ENCODE measurements at places on chromosomes 11 and 22. TPM values are rescaled to one million over a fixed set of nuclear protein-coding genes. Genes with fewer than 3 reads are reported as not detected.

The CACNA1I gene
- total RNA-seq, result not detected

The PARVG gene
- total RNA-seq, result 0.16 TPM

The TSPAN32 gene
- not detected for total RNA-seq

The TRIM34 gene
- total RNA-seq, result 14.7 TPM

The BMAL1 gene
- total RNA-seq, result 13.8 TPM

The TMEM191B gene
- total RNA-seq, result 2.4 TPM

The PRG2 gene
- total RNA-seq, result 0.25 TPM

The OR8H1 gene
- not detected for total RNA-seq

The YPEL1 gene
- total RNA-seq, result 8.3 TPM

The STK33 gene
- 0.49 TPM for total RNA-seq

The SNX32 gene
- under 0.01 TPM for total RNA-seq

The UNC93B1 gene
- total RNA-seq, result 19.1 TPM

The PAMR1 gene
- 0.25 TPM for total RNA-seq

The MUC6 gene
- total RNA-seq, result not detected

The CLDN5 gene
- total RNA-seq, result 926 TPM

The FAM180B gene
- not detected for total RNA-seq

The KRTAP5-9 gene
- not detected for total RNA-seq

The IL17REL gene
- total RNA-seq, result not detected

The MS4A2 gene
- total RNA-seq, result not detected

The LINC01488 gene
- not detected for total RNA-seq

The FGF4 gene
- not detected for total RNA-seq

The GPHA2 gene
- total RNA-seq, result not detected

The DMC1 gene
- 1.5 TPM for total RNA-seq

The TXNRD2 gene
- total RNA-seq, result 70.9 TPM

The ACTN3 gene
- total RNA-seq, result 0.06 TPM

The MOGAT2 gene
- not detected for total RNA-seq

The OR51B5 gene
- not detected for total RNA-seq

The OR5A1 gene
- total RNA-seq, result not detected

The ADAMTS8 gene
- not detected for total RNA-seq

The GLYATL1 gene
- not detected for total RNA-seq

The RHBDD3 gene
- total RNA-seq, result 20.0 TPM

The HIC2 gene
- total RNA-seq, result 1.9 TPM

The KCNA4 gene
- not detected for total RNA-seq

The UPK3A gene
- not detected for total RNA-seq

The AGBL2 gene
- total RNA-seq, result 0.31 TPM

The TCN2 gene
- 25.6 TPM for total RNA-seq

The MRGPRE gene
- total RNA-seq, result not detected

The MEI1 gene
- 0.31 TPM for total RNA-seq

The MS4A7 gene
- total RNA-seq, result not detected

The TEAD1 gene
- total RNA-seq, result 42.6 TPM

The CCDC89 gene
- total RNA-seq, result 0.32 TPM

The OMP gene
- 0.49 TPM for total RNA-seq

The MLC1 gene
- total RNA-seq, result under 0.01 TPM

The PRODH gene
- not detected for total RNA-seq

The MIAT gene
- 0.16 TPM for total RNA-seq

The OR8D4 gene
- total RNA-seq, result not detected

The POU2F3 gene
- total RNA-seq, result not detected

The APOL1 gene
- total RNA-seq, result 58.3 TPM
